ENCODE measurements at places on chromosomes 6 and 20. TPM values are rescaled to one million over a fixed set of nuclear protein-coding genes. Genes with fewer than 3 reads are reported as not detected.

DNA sequence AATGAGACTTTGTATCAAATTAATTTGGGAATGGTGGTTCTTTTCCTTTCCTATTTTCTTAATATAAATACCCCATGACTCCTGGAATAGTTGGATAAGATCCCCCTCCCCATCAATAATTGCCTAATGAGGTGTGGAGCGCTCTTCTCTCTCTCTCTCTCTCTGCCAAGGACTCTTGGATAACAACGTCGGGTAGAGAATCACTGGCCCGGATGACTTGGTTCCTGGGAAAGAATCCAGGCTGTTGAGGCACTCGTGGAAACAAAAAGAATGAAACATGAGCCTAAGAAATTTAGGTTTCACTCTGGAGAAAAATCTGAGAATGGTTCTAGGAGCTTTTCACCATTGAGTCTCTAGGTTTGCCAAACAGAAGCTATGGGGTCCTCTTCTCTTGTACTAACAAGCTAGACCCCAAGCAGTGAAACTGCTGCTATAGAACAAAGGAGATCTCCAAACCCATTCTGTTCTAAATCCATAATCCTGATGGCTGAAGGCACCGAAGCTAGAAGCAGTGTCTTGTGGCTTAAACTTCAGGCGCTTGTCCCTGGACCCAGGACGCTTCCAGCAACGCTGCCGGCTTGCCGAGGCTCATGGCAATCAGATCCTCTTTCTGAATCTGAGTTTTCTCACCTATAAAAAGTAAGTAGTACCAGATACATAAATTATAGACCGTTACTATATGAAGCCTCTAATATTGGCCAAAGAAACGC lies 241.6 kb upstream of the BTBD3 start:
- DNase-seq = no peak

DNA sequence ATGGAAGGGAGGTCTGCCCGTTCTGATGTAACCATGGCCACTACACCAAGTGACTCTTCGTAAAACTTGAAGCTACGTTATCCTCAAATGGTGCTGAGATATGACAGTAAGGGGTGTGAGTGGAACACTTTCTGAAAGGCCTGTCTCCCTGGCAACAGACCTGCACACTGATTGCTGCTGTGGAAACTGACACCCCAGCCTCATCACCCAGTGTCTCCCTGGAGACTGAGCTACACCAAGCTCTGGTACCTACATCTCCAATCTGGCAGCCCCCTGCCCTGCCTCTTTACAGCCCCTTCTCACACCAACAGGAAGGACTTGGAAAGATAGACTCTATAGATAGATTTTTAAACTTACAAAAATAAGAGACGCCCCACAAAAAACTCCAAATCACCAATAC lies 13.2 kb downstream of the PI16 start:
- DNase-seq = no peak

GRCh38 chr20:13338999-13339411 lies 117.9 kb downstream of the ISM1 start:
- no peak for DNase-seq

- no peak for DNase-seq
These were observed 1.4 kb downstream of the PPP1R3D start for GRCh38 chr20:59938696-59939051.

DNA sequence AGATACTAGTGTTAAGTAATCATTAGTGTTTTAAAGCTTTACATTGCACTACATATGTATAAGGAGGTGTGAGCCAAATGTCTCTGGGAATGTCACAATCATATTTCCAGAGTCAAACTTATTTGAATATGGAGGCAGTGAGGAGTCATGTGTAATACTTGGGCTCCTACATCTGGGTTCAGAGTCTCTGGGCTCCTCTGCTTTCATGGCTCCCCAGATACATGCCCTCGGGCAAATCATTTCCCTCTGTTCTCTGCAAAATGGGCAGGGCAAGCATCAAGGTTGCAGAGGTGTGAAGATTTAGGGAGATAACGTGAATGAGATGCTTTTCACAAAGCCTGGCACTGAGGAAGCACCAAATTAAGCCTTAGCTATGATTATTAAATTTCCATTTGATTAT lies 138.3 kb upstream of the SGK1 start:
- no peak for DNase-seq

DNA sequence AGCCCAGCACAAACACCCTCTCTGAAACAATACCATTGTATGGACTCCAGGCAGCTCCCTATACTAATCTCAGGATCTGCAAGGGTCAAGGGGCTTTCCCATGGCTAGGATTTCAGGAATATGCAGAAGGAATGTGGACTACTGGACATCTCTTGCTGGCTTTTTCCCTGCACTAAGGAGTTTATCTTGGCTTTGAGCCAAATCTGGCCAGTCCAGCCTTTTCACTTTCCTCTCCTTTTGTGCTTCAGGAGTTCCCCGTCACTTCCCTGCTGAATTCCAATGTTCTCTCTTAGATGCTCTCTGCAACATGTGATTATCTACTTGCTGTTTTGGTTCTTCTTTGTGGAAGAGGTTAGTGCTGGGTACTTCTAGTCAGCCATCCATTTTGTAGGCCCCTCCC lies 568.2 kb downstream of the HDGFL1 start:
- no peak for DNase-seq

- DNase-seq = no peak
These were observed 733.8 kb upstream of the FLRT3 start for GRCh38 chr20:15071085-15071808.

GRCh38 chr6:52245425-52245824 lies 1.1 kb upstream of the IL17F start:
- no peak for DNase-seq

DNA sequence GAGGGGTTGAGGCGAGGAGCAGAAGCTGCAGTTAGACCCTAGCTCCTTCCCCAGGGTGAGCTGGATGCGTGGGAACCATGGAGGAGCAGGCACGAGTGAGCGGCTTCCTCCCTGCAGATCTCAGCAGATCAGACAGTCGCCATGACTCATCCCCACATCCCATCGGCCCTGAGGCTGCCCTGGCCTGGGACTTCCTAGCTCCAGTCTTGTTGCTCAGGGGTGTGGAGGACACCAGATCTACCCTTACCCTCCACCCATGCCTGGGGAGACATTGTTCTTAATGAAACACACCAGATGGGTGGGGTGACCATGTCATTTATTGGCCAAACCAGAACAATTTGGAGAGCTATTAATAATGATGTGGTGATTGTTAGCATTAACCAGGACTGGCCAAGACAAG lies 36.3 kb upstream of the TGM2 start:
- DNase-seq = no peak

- peak; percentile 80 for DNase-seq
These were observed 3.9 kb upstream of the MICB start for GRCh38 chr6:31493875-31494694.

- DNase-seq = no peak
These were observed 279.8 kb downstream of the EPHA7 start for GRCh38 chr6:93139408-93140081.

- DNase-seq = no peak
These were observed 280.7 kb upstream of the CITED2 start for GRCh38 chr6:139654888-139655782.

GRCh38 chr6:87600576-87600975 lies 10.6 kb downstream of the ORC3 start:
- no peak for DNase-seq

DNA sequence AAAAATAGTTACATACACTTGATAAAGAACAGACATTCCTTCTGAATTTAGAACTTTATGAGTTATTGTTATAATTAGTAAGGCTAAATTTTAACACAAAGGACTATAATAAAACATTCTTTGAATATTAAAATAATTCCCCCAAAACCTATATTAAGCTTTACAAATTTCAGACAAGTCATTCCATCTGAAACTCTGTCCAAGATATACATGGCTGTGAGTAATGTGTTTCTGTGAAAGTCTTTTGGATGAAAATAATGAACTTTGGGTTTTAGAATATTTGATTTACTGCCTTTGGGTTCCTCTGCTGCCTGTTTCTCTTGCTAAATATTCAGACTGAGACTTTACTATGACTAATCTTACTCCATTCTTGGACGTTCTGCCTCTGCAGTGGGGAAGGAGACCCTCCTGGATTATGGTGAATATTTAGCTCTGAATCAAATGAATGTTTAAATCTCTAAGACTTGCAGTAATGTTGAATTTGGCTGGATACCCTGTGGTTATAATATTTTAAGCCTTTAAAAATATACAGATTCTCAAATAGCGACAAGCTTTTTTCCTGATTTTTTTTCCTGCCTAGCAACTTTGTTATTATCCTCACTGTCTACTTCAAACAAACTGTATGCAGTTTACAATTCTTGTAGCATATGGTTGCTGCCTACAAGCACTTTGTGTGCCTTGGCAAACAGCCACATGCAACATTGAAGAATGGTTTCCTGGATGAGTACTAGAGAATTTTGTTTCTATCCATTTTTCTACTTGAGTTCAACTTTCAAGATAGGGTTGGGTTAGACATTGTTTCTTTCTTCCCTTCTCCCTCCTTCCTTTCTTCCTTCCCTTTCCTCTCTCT lies 51.4 kb downstream of the TXLNB start:
- no peak for DNase-seq

DNA sequence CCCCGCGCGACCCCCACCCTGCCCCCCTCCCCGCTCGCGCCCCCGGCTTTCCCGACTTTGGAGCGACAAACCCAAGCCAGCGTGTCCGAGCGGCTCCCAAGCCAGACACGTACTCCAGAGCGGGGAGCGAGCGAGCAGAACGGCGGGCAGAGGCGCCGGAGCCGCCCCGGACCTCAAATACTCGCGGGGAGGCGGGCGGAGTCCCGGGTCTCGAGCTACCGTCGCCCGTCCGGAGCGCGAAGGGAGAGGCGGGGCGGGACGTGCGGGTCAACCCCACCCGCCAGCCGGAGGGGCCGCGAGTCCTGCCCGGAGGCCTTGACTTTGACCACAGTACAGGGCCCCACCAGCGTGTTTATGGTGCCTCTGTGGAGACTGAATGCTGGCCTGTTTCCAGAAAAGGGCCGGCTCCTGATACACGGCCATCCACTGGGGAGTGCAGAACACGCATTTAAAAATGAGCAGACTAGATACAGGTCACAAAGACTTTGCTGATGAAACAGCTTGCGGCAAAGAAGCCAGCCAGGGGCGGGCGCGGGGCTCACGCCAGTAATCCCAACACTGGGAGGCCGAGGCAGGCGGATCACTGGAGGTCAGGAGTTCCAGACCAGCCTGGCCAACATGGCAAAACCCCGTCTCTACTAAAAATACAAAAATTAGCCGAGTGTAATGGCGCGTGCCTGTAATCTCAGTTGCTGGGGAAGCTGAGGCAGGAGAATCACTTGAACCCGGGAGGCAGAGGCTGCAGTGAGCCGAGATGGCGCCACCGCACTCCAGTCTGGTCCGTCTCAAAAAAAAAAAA lies at the start of gene SERPINB6:
SERPINB6 (minus strand) TSS at position 148 of the 799 bp plus-strand sequence. CDS start 12,235 bp downstream, outside the sequence.
- DNase-seq = no peak

GRCh38 chr20:1274485-1275311 lies 8.6 kb downstream of the SNPH start:
- no peak for DNase-seq

- no peak for DNase-seq
These were observed 18.2 kb downstream of the NEDD9 start for GRCh38 chr6:11214084-11214833.

DNA sequence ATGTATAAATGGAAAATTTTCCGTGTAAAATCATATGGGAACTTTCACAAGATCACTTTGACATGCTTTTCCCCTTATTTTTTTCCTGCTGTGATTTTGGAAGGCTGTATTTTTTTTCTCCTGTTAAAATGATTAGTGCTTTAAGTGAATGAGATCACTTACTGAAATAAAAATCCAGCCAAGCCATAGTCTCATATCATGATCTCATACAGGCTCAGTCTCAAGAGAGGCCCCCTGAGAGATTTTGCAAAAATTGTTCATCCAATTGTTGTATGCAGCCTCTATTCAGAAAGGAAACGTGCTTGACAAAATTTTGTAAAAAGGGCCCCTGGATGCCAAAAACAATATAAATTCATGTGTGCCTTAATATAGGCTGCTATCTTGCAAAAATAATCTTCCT lies 528.2 kb downstream of the HDGFL1 start:
- DNase-seq = no peak

GRCh38 chr6:56357616-56358373 lies 110.4 kb upstream of the COL21A1 start:
- no peak for DNase-seq

DNA sequence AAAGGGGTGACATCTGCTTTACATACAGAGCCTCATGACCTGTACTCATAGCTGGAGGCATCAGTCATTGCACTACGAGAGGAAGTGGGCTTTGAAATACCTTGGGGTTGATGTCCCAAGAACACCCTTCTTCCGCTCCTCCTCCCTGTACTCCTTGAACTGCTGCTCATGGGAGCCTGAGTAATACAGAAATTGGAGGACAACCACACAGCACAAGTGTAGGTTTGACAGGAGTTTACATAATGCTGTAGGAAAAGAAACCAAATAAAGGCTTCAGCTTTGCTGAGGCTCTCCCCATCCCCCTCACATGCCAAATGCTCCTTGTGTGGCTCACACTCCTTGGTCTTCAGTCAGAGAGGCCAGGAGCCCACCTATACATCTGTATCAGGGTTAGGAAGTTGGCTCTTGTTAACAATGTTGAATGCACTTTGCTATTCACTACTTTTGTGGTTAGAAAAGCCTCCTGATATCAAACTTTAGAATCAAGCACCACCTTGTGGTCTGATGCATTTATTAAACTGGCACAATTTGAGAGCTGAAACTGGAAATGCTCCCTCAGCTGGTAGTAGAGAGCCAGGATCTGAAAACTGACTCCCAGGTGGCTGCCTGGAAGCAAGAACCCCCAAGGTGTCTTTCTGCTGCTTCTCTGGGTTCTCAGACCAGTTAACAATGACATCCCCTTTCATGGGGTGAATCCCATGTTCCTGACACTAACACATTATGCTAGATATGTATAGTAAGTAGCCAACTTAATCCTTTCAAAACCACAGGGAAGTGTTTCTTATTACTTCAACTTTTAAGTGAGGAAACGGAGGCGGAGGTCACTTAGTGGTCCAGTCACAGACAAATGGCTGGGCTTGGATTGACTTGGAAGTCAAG lies 56.2 kb upstream of the EDN1 start:
- DNase-seq = peak; percentile 19

DNA sequence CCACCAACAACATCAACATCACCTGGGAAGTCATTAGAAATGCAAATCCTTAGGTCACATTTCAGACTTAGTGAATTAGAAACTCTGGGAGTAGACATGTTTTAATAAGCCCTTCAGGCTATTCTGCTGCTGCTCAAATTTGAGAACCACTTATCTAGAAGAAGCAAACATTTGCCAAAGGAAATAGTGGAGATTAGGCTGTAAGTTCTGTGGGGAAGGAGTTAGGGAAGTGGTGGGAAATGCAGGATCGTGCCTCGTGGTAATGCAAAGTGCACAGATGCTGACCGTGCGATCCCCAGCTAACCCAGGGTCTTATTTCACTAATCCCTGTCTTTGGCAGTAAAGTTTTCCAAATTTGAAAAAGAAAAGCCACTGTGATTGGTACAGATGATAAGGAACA lies 328.5 kb downstream of the EPM2A start:
- no peak for DNase-seq

Gene C20orf173
- not detected for total RNA-seq

Gene RCAN2
- not detected for total RNA-seq

Gene BPI
- total RNA-seq = not detected

Gene MTFR2
- 1.1 TPM for total RNA-seq

Gene HCRTR2
- total RNA-seq = not detected

Gene EPHA7
- not detected for total RNA-seq

Gene OR2H1
- total RNA-seq = not detected

Gene ZKSCAN3
- total RNA-seq = 0.88 TPM

Gene KCNQ5
- 2.1 TPM for total RNA-seq

Gene NKAIN4
- total RNA-seq = not detected

Gene ADGRB3
- total RNA-seq = not detected

Data from CD4-positive, alpha-beta T cell (primary cell).